Glutamatergic neuron (in vitro differentiated cells): ENCODE measurements at places on chromosomes 2 and 18.

- DNase-seq: peak; percentile 42
Measured at GRCh38 chr2:33441235-33441810, 35.1 kb upstream of the RASGRP3 start.

GRCh38 chr2:168662651-168663208, 139.7 kb upstream of the NOSTRIN start:
- no peak for DNase-seq

DNA sequence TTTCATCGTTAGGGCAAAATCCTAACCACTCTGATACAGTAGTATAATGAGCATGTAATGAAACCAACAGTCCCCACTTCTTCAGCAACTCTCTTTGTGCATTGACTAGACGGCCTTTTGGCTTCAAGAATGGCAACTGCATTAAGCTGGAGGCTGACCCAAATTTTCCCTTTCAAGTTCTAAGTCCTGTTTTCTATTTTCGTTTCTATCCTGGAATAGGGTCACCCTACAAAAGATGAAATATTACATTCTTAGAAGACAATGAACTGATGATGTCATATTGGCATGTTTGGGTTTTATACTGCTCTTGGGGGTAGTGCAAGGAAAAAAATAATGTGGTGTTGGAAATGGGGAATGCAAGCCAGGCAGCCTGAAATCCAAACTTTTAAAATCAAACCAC, 254.4 kb downstream of the ETAA1 start:
- DNase-seq: no peak

GRCh38 chr2:85830645-85831044, 58.1 kb downstream of the ST3GAL5 start:
- DNase-seq: no peak

- DNase-seq: no peak
Measured at GRCh38 chr2:127046579-127046978, 60.4 kb downstream of the BIN1 start.

DNA sequence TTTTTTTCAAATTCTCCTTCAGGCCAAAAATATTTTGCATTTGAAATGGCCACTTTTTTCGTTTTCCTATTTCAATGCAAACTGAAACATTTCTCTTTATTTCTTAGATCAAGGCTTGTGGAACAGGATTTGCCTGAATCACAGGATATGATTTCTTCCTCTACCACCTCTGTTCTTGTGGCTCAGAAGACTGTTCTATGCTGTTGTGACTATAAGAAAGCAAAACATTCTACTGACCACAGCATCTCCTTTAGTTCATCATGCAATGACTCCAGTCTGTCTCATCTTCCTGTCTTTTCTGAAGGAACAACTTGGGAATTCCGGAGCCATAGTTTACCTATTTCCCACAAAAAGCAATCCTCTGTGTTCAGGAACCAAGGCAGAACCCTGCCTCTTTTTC, 16.2 kb upstream of the ZNF512 start:
- no peak for DNase-seq

- DNase-seq: no peak
Measured at GRCh38 chr2:16578081-16578480, 87.6 kb downstream of the CYRIA start.

DNA sequence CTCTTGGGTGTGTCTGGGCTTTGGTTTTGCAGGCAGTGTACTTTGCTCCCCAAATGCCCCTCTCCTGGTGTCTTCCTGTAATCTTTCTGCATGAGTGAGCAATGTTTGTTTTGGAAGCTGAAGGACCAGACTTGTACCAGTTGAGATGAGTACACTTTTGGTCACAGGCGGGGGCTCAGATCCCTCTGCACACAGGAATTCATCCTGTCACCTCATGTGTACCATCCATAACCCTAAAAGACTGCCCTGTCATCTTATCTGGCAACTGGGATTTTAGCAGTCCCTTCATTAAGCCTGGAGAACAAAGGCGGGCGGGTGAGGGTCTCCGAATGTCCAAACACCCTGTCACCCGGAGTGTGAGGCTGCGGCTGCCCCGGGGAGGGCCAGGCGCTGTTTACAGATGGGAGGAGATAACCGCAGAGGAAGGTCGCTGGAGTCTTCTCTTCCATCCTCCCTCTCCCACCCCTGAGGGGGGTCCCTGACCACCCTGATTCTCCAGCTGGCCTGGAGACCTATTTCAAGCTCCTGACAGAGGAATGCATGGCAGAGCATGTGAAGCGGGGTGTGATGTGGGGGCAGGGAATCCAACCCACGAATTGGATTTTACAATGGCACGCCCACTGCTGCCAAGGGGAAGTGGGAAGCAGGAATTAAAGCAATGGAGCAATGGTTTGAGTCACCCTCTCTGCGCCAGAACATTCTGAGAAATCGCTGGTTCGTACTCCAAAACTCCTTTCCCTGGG, 158.2 kb upstream of the MYCN start:
- DNase-seq: no peak

GRCh38 chr18:40365526-40365925, 1589.5 kb upstream of the PIK3C3 start:
- DNase-seq: no peak

DNA sequence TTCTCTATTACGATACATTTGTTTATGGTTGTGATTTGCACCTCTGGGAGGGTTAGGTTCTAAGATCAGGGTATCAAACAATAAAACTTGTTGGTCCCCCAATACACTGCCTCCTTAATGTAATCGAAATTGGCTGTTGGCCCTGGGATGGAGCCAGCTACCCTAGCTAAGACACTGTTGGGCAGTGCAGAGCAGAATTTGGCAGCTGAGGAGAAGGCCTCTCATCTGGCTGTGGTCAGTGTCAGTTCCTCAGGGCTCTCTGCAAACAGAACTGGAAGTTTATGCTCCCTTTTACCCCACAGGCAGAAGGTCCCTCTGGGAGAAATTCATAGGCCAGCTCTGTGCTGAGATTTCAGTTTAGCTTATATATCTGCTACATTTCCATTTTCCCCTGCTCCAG, 8.6 kb upstream of the HAAO start:
- no peak for DNase-seq

GRCh38 chr2:17930773-17931172, 52.3 kb downstream of the KCNS3 start:
- DNase-seq: no peak

DNA sequence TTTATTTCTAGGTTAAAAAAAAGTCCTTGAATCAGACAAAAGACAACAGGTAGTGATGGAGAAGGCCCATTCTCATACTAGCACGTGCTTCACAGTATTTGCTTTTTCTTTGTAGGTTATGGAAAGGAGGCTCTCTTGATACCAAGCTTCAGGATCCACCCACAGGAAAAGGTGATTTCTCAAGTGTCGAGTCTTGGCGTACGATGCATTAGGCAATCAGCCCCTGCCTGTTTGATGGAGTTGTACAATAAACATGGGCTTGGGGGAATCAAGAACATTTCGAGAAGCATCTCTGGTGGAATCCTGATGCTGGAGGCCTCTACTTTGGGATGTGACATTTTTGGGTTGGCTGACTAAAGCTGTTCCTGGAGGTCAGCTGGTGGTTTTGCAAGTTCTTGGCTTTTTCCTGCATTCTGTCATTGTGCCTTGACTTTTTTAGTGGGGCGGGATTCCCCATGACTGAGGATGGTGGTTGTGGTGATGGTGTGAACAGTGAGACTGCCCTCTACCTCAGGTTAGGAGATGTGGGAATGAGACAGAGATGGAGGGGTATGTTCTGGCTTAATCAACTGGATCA, 231.5 kb upstream of the SPRED2 start:
- no peak for DNase-seq

- no peak for DNase-seq
Measured at GRCh38 chr2:107473150-107473549, 353.5 kb upstream of the RGPD4 start.

DNA sequence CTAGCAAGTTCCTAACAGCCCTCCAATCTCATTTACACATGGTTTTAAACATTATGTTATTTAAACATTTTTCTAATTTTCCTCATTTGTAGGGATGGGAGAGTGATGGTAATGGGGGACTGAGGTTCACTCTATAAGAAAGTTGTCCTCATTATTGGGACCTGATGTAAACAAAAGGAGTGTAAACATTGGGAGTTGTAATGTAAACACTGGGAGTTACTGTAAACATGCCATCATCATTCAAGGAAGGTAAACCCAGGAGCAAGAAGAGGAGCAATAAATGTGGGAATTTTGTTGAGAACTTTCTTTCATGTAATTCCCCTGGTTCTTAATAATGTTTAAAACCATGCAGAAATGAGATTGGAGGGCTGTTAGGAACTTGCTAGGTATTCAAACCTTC, 17.8 kb downstream of the RFTN2 start:
- DNase-seq: no peak

DNA sequence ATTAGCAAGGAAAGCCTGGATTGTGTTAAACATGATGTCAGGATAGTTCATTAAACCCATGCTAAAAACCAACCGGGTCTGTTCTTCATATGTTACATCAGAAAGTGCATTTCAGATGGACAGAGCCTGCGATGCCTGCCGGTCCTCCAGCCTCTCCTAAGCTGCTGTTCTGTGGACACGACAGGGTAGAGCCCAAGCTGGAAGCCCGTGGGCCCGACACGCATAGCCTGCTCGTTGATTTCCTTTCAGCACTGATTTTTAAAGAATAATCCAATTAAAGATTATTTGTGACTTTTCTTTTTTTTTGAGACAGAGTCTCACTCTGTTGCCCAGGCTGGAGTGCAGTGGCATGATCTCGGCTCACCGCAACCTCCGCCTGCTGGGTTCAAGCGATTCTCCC, 797 bp downstream of the OR6B3 start:
- DNase-seq: no peak

DNA sequence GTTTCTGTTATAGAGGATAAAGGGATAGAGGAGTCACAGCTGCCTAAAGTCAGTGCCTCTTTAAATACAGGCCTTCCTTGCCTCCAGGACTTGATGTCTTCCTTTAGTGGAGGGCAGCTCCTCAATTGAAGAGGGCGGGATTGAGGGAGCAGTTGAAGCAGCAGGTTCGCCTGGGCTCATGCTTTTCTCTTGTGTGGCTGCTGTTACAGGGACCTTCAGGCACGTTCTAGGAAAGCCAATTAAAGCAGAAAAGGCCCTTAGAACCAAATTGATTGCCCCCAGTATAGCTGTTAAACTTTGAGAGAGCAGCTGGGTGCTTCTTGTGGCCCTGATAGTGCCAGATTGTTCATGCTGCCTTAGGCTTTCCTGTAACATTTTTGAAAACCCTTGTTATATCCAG, 42.0 kb upstream of the LTBP1 start:
- no peak for DNase-seq

GRCh38 chr18:73948497-73948896, 199.1 kb downstream of the FBXO15 start:
- no peak for DNase-seq

GRCh38 chr2:39127973-39128372, 7.1 kb upstream of the SOS1 start:
- no peak for DNase-seq

- DNase-seq: no peak
Measured at GRCh38 chr2:164757934-164758695, 83.5 kb downstream of the COBLL1 start.

GRCh38 chr2:71662665-71663394, 209.5 kb downstream of the DYSF start:
- DNase-seq: no peak

GRCh38 chr2:151280271-151280670, 9.2 kb downstream of the NMI start:
- no peak for DNase-seq

- DNase-seq: peak; percentile 8
Measured at GRCh38 chr18:48637081-48637990, 98.5 kb downstream of the CTIF start.

DNA sequence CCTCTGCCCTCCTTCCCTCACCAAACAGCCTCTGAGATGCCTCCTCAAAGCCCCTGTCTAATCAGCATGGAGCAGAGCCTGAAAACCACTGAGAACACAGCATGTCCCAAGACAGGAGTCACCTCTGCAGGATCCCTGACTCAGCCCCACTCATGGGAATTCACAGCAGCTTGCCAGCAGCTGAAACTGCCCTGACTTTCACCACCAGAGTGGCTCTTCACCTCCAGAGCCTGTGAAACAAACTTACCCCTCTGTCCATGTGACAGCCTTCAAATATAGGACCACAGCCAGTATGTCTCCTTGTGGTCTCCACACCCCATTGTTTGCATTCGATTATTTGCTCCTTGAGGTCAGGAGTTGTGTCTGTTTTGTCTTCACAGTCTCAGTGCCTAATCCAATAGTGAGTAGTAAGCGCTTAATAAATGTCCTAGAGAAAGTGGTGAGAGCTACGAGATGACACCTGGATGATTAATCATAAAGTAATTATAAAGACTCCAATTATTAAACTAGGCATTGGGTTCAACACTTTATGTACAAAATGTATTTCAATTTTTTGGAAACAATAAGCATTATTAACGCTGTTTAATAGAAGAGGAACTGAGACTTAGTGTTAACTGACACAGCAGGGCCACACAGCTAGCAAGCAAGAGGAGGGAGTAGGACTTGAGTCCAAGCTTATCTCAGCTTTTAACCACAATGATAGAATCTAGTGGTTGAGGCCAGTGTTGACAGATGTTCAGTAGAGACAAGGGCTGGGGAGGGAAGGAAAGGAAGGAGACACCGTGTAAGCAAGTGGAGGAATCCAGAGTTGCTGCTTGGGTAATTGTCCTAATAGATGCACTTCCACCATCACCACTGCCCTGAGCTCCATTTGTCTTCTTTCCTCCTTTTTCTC, 358.7 kb upstream of the TNP1 start:
- DNase-seq: no peak

- DNase-seq: no peak
Measured at GRCh38 chr2:183123117-183123958, 905 bp upstream of the NUP35 start.

DNA sequence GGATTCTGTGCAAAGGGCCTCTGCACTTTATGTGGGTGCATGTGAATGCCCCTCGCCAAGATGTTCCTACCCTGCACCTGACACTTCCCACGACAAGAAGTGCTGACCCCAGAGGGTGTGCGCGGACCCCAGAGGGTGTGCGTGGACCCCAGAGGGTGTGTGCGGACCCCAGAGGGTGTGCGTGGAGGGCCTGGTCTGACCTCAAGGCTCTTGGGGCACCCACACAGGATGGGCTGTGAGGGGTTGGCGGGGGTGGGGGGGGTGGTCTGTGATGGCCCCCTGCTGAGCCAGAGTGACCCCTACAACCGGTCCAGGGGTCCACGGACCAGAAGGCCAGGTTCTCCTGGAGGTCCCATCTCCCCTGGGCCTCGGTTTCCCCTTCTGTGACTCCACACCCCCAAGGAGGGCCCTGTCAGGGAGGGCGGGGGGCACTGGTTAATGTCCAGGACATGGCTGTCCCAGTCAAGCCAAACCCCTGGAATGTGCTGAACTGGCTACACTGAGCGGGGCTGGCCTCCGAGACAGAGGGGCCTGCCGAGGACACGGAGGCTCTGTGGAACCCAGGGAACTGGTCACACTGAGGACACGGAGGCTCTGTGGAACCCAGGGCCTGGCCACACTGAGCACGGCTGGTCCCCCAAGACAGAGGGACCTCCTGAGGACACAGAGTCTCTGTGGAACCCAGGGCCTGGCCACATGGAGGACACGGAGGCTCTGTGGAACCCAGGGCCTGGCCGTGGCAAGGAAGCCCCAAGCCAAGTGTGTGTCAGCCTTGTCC, 3.1 kb downstream of the NEU4 start:
- no peak for DNase-seq

DNA sequence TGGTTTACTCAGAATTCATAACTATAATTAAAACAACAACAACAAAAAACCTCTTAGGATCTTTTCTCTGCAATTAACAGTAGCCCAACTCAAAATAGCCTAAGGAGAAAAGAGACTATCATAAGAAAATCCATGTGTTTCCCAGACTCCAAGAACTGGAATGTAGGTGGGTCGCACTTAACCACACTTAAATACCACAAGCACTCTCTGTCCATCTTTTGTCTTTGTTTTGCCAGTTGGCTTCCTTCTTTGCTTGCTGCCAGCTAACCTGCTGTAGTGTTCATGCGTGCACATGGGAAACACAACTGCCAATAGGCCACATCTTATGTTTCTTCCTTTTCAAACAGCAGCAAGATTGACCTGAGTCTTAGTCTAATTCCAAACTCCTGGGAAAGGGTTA, 24.1 kb upstream of the ACVR1 start:
- no peak for DNase-seq
